ENCODE measurements at places on chromosomes 6 and 20.

- peak; percentile 5 for DNase-seq
Observed at GRCh38 chr6:135182071-135183001, 1.2 kb downstream of the MYB start.

GRCh38 chr6:89356642-89357170 is 4.2 kb upstream of the UBE2J1 start:
- no peak for DNase-seq

- DNase-seq = no peak
Observed at GRCh38 chr6:20286968-20287565, 74.8 kb upstream of the MBOAT1 start.

- no peak for DNase-seq
Observed at GRCh38 chr6:110951986-110952794, 6.3 kb upstream of the GTF3C6 start.

- no peak for DNase-seq
Observed at GRCh38 chr6:120874422-120874821, 459.9 kb downstream of the TBC1D32 start.

DNA sequence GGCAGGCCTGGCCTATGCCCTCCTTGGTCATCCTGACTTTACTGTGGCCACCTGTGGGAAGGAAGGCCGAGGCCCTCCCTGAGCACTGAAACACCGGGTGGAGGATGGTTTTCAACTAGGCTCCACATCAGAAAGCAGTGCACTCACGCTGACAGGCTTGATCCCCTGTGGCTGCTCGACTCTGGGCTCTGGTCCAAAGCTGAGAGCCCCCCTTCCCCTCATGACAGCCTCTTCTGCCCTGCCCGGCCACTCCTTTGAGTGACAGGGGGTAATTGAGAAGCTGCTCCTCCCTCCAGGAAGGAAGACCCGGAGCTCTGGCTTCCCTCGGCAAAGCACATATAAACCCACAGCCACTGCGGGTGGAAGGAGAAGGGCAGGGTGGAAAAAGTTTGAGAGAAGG is 43.6 kb downstream of the MUC22 start:
- DNase-seq = no peak

DNA sequence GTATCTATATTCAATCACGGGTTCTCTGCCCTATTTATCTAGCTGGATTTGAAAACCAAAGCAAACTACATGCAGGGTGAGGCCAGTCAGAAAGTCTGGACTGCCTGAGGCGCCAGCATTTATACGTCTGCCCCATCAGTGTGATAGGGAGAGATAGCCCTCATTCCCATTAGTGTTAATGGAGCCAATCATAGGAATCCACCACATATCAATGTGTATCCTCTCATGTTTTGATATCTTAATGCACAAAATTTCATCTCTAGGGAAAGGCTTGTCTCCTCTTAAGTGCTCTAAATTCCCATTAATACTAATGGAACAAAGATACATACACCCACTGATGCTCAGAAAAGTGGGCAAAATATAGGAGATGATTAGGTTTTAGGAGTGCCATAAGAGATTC is 376.2 kb downstream of the BTBD3 start:
- DNase-seq = no peak

DNA sequence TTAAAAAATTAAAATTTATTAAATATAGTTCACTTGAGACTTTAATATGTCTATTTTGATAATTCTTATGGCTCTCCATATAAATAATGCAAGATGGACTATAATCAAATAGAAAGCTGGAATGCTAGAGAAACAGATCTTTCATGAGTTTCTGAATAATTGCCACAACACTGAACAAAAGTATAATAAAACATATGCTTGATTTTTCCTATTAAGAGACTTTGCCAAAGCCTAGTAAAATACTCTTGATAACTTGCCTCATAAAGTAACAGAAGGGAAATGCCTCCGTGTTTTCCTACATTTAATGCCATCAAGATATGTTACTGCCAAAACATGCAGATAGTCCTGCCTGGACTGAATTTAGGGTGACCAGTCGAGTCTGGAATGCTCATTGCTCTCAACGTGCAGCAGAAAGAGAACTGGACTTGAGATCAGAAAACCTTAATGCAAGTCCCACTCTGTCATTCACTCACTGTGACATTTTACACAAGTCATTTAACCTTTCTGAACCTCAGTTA is 153.2 kb downstream of the AIG1 start:
- DNase-seq = no peak

- DNase-seq = no peak
Observed at GRCh38 chr6:68497927-68498326, 137.2 kb upstream of the ADGRB3 start.

DNA sequence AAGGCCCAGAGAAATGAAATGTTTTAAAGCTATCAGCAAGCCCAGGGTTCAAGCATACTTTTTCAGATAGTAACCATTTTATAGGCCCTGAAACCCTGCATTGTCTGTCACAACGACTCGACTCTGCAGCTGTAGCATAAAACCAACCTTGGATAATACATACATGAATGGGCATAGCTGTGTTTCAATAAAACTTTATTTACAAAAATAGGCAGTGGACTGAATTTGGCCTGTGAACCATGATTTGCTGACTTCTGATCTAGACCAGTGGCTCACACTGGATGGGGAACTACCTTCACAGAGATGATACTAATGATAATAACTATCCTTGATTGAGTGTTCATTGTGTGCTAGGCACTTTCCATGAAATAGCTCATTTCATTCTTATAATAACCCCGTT is 97.3 kb upstream of the ZNFX1 start:
- DNase-seq = no peak

DNA sequence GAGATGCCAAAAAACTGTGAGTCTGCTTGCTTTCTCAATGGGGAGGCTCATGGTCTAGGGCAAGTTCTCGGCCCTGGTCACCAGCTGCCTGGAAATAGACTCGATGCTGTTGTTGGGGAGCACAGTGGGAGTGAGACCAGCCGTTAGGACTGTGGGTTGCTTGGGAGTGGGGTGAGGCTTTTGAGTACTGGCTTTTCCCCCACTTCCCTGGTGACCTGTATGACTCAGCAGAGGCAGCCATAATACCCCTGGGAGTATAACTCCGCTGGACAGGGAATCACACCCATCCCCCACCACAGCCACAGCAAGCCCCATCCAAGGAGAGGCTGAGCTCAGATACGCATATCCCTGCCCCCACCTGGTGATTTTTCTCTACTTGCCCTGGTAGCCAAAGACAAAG is 48.9 kb upstream of the OGFRL1 start:
- DNase-seq = no peak

- peak; percentile 68 for DNase-seq
Observed at GRCh38 chr6:166381733-166382499, 824 bp downstream of the MPC1 start.

DNA sequence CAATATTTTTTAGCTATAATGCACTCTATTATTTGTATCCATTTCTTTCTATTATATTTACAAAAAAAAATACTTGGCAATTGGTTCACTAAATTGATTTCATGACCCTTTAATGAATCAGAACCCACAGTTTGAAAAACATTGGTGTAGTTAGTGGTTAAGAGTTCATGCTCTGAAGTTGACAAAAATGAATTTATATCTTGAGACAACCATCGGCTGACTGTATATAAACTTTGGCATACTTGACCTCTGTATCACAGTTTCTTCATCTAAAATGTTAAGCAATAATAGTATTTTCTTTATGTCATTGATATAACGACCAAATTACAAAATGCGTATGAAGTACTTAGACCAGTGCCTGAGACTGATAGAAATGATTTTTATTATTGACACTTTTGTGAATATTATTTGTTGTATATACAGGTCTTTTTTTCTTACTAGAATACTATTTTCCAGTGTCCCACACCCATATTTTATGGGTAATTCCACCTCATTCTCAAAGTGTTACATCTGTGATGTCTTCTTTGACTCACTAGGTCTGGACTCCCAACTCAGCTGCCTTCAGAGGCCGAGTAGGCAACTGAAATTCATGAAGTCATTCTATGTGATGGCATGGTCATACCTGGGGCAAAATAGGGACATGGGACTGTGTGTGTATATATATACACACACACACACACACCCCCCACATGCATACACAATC is 459.2 kb downstream of the RFPL4B start:
- DNase-seq = no peak

DNA sequence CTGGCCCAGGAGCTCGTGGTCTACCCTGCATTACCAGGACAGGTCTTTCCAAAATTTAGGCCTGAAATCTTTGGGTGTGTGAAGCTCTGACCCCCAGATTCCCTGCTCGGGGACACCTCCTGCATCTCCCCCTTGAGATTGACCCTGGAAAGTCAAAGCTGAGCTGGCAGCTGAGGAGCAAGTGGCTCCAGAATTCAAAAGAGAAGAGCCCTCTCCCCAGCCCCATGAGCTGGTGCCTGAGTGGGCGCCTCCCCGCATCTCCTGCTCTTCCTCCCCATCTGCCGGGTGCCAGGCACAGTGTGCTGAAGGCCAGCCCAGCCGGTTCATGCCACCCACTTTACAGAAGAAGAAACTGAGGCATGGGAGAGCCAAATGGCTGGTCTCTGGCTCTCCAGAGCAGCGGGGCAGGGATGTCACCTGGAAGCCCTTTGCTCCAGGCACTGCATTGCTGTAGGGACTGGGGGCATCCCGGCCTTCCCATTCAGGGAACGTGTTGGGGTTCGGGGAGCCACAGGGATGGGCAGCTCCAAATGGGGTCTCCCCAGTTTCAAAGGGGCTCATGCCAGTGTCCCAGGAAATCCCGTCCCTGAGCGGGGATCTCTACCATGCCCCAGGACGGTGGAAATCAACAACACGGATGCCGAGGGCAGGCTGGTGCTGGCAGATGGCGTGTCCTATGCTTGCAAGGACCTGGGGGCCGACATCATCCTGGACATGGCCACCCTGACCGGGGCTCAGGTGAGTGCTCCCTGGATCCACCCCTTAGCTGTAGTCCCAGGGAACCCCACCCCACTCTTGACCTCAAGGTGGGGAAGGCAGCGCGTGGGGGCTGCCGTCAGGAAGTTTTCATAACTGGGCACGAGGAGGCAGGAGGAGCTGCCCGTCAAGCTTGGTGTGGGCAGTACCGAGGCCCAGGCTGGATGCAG is 20.5 kb downstream of the NPEPL1 start:
- no peak for DNase-seq

DNA sequence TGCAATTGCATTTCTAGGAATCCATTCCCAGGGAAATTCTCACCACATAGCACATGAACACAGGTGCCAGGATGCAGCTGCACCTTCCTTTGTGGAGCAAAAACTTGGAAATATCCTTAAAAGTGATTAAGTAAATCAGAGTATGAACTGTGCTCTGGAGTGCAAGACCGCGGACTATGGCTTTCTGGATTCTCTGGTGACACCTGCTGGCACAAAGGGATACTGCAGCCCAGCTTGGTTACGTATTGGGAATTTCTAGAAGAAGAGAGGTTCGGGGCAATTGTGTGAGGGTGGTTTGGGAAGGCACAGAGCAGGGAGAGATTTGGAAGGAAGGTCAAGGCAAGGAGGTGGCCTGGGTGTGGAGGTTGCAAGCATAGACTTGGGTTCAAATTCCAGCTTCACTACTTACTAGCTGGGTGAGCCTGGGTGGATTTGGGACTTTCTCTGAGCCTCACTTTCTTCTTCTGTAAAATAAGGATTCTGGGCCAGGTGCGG is 15.9 kb upstream of the PEDS1 start:
- peak; percentile 72 for DNase-seq

- no peak for DNase-seq
Observed at GRCh38 chr20:24275946-24276705, 193.3 kb upstream of the SYNDIG1 start.

- DNase-seq = no peak
Observed at GRCh38 chr20:35010405-35011192, 54.9 kb downstream of the MYH7B start.

GRCh38 chr20:45406260-45407066 is 1.6 kb upstream of the DBNDD2 start:
- peak; percentile 20 for DNase-seq

DNA sequence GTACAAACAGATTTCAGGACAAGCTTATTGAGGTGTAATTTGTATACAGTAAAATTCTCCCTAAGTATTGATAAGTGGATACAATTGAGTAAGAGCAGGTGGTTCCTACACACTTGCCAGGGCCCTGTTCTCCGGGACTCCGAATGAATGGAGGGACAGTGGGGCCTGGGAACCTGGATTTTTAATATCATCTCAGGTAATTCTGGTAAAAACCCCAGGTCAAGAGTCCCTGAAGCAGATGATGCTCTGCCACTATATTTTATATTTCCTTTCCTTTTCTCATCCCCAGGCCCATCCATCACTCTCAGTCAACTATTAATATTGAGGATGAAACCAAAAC is 104.9 kb downstream of the FYN start:
- no peak for DNase-seq

DNA sequence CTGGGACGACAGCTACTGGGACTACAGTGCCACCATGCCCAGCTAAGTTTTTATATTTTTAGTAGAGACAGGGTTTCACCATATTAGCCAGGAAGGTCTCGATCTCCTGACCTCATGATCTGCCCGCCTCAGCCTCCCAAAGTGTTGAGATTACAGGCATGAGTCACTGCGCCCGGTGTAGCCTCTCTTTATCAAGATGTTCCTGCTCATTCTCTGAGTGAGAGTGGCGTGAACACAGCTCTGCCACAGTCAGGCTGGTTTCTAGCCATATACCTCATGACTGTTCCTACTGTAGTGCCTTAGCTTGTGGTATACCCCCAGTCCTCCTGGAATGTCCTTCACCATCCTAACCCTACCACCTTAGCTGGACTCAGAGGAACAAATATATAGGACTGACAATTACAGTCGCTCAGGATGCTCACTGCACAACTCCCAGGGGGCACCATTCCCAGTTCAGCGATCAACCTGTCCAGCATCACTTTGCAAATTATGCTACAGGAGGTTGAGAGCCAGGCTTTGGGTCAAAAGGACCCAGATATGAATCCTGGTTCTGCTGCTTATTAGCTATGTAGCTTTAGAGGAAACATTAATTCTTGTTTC is 86.3 kb downstream of the CHMP4B start:
- no peak for DNase-seq

- no peak for DNase-seq
Observed at GRCh38 chr6:130134582-130134981, 88.2 kb downstream of the SAMD3 start.

DNA sequence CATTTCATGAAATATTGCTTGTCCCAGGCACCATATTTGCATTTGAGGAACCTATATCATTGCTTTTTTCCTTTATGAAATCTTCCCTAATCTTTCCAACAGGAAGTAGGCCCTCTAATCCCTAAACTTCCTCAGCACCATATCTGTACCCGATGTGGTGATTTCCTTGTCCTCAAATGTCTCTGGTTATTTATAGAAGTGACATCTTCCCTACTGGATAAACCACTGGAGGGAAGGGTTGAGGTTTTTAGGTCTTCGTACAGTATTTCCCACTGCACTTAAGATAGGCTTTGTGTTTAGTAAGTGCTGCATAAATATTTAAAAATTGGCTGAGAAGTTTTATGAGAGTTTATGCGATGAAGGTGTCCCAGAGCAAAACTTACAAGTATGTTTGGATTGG is 54.9 kb upstream of the TMEM170B start:
- DNase-seq = no peak

DNA sequence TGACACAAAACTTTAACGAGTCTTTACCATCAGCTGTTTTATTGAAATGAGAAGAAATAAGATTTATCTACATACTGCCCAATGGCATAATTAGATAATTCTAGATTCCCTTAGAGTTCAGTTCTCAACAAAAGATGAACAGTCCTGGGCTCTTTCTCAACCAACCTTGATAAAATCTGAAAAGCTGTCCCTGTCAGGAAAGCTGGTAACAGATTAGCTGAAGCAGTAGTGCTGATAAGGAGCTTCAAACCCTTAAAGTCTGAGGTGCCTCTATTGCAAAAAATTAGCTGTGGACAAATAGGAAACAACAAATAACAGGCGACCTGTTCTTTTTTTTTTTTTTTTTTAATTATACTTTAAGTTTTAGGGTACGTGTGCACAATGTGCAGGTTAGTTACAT is 35.9 kb upstream of the FAM135A start:
- DNase-seq = no peak
